T-helper 2 cell (primary cell): ENCODE measurements at places on chromosomes 7 and 10.

DNA sequence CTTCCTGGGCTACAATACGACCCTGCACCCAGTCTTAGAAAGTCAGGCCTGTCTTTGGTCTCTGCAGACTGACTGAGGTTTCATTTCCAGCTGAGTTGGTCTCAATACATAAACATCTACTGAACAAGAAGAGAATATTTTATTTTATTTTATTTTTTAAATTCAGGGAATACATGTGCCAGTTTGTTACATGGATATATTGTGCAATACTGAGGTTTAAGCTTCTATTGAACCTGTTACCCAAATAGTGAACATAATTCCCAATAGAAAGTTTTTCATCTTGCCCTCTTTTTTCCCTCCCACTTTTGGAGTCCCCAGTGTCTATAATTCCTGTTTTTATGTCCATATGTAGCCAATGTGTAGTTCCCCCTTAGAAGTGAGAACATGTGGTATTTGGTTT lies 10.7 kb downstream of the FZD8 start:
- DNase-seq, result no peak

DNA sequence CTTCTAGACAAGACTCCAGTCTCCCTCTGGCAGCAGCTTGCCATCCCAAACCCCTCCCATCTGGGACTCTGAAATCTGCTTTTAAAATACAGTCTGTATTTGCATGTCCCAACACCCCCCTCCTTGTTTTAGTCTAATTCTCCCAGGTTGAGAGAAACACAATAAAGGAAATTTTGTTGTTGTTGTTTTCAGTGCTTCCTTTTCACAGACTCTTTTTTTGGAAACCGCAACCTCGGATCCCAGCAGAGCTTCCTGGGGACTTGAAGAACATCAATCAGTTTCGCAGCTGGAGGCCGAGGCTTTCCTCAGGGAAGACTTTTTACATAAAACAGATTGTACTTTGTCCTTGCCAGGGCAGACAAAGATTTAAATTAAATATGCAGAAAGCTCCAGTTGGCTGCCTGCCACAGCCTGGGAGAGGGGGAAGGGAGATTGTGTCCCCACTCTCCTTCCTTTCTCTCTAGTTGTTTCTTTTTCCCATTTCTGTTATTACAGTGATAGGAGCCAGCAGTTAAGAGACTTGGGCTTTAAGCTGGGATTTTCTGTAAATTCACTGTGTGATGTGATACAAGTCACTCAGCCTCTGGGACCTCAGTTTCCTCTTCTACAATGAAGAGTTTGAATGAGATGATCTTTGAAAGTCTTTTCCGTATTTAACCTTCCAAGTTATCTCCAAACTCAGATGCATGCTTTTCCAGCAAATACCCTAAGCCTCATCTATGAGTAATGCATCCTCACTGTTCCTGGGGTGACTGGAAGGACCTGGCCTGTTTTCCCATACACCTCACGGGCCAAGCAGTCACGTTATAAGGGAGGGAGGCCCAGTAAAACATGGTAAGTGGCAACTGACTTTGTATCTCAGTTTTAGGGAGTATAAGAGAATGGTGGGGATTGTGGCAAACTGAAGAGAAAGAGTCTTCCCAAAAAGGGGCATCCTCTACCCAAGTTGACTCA lies 192.3 kb downstream of the REEP3 start:
- DNase-seq, result no peak

DNA sequence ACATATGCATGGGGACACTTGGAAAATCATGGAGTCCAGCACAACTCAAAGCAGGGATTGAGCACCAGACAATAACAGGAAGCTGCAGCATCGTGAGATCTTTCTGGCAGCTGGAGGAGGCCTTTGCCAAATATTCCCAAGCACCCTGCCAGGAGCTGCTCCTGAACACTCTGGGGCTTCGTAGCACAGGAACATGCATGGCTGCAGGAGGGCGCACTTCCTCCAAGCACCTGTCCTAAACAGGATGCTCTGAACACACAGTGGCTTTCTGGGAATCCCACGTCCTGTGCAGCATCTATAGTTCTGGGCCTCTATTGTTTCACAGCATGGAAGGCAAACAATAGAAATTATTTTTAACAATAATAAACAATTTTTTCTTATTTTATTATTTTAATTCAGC lies 4.1 kb downstream of the ABLIM1 start:
- DNase-seq, result no peak

DNA sequence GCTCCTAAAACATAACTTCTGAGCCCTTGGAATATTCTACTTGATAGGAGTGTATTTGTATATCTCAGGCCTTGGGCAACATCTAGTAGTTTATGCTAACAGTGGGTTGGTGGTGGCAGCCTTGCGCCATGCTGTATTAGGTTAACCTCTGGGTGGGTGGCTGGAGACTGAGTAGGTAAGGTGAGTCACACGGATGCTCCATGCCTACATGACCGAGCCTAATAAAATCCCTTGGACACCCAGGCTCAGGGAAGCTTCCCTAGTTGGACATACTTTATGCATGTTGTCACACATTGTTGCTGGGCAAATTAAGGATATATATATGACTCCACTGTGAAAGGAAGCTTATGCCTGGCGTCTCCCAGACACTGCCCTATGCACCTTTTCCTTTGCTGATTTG lies 6.0 kb upstream of the DAGLB start:
- DNase-seq, result no peak

GRCh38 chr7:56256108-56256507 lies 139.9 kb upstream of the NUPR2 start:
- no peak for DNase-seq
